ENCODE measurements at places on chromosomes 1 and 21.

GRCh38 chr1:21848524-21849174, 36.6 kb downstream of the LDLRAD2 start:
- DNase-seq = no peak

- DNase-seq = no peak
These were observed 218.6 kb downstream of the URB2 start for GRCh38 chr1:229844675-229845074.

DNA sequence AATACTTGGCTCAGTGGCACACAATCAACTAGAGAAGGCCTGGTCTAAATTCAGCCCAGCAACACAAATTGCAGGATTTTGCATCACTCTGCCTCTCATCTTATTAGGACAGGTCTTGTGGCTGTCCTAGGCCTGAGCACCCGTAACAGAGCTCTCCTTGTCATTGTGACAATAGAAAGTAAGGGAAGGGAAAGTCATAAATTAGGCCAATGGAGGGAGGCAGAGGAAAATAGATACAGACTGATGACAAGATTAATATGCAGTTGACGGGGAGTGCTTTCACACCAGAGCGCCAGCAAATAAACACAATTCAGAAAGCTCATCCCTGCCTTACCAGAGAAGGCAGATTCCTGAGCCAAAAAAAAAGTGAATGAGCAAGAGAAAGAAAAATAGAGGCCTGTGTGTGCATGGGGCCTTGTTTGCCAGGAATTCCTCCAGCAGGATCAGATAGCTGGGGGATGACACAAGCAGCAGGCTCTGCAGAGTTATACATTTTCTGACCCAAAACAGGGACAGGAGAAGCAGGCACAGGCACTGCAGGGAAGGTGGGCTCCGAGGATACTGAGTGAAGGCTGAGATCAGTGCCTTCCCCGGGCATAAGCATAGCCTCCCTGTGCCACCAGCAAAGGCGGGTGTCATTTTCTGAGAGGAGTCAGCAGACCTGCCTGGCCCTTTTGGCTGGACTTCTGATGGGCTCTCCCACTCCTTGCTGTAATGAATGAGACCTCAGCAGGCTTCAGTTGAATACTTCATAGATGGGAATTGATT, 110.0 kb upstream of the SPAG17 start:
- DNase-seq = no peak

GRCh38 chr1:150332651-150333290, 11.4 kb downstream of the PRPF3 start:
- no peak for DNase-seq

- no peak for DNase-seq
These were observed 57.1 kb downstream of the WNT9A start for GRCh38 chr1:227890451-227891222.

- DNase-seq = no peak
These were observed 21.6 kb downstream of the METTL13 start for GRCh38 chr1:171803045-171803444.

DNA sequence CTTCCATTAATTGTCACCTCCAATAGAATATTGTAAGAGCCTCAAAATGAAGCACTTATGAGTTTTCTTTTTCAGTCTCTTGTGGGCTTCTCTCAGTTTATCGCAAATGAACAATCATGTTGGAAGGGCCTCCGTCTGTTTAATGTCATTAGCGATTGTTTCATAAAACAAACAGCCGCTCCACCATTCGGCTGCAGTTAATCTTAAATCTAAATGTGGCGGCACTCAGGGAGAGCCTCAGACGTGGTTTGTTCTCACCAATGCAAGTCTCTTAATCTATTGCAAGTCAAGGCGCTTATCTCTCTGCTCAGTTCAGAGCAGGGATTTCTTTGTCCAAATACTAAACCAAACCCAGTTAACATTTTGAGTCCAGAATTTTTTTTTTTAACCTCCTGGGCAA, 34.9 kb upstream of the ESRRG start:
- DNase-seq = no peak

DNA sequence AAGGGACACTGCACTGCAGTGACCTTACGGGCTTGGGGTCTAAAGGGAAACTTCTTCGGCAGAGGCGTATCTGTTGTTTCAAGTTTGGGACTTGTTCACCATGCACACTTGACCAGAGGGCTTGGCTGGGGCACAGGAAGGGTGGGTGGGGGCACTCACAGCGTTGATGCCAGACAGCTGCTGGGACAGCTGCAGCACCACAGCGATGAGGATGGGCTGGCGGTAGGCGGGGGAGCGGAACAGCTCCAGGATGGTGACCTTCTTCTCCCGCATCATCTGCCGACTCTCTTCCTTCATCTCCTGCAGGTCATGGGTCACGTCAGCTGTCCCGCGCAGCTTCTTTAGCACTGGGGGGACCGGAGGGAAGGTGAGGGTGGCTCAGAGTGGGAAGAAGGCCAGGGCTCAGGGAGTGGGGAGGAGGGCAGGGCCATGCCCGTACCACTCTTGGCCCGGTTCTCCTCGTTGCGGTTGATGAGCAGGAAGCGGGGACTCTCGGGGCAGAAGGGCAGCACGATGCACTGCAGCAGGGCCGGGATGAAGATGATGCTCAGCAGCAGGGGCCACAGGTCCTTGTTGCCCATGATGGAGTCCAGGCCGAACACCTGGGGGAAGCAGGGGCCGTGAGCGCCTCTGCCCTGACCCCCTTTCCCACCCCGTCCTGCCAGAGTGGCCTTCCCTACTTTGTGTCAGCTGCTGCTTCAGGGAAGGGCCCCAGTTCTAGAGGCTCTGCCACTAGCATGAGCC, 29.1 kb downstream of the SLC2A1 start:
- DNase-seq = no peak

DNA sequence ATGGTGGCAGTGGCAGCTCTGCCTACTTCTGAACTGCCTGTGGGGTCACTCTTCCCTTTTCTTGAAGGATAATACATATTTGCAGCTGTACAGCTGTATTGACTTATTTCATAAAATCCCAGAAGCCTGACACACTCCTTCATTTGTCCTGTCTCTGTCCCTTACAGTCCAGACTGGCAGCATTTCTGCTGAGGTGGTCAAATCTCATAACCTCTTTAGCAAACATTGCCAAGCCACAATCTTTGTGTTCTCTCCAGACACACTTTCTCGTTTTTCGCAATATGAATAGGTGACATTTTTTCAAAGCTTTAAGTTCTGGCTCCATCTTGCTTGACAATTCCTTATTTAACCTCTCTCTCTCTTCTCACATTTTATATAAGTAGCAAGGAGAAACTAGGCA, 15.2 kb downstream of the LY9 start:
- DNase-seq = no peak

- no peak for DNase-seq
These were observed 44.6 kb downstream of the RHBG start for GRCh38 chr1:156413391-156414246.

GRCh38 chr1:90149101-90149500, 154.2 kb downstream of the ZNF326 start:
- DNase-seq = no peak

- DNase-seq = no peak
These were observed 34.3 kb upstream of the PSMG1 start for GRCh38 chr21:39217356-39218081.

DNA sequence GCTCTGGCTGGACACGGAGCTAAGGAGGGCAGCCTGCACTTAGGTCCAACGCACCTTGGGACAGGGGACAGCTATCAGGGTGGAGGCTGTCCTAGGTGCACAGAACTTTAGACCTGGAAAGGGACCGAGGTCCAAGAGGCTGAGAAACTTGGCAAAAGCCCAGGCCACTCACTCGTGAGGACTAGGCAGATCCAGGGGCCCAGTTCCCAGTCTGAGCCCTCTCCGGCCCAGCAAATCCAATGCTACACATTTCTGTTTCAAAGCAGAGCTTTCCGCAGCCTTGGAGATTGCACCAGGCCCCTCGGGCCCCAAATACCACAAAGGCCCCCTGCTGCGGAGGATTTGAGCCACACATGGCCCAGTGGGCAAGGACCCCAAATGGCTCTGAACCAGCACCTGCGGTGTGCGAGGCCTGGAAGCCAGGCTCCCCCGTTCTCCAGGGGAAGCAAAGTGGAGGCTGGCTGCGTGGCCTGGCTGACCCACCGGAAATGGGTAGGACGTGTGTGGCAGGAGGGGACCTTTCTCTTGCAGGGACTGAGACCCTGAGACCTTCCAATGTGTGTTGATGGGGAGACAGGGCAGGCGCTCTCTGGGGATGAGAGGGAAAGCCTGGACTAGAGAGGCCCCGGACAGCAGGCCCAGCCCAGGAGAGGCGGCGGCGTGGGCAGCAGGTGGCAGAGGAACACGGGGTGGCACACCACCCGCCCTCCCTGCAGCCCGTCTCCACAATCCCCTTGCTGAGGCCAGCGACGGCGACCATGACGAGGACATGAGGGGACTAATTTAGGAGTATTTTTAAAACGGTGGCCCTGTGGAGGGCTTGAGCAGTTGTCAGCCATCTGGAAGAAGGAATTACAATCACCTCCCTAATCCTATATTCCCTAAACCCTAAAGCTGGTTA, 118.7 kb downstream of the CASZ1 start:
- no peak for DNase-seq

Measured in epithelial cell of proximal tubule (primary cell).